ENCODE measurements at places on chromosomes 5 and 9.

- DNase-seq, result no peak
Observed at GRCh38 chr9:128304136-128304970, 17.9 kb downstream of the TRUB2 start.

DNA sequence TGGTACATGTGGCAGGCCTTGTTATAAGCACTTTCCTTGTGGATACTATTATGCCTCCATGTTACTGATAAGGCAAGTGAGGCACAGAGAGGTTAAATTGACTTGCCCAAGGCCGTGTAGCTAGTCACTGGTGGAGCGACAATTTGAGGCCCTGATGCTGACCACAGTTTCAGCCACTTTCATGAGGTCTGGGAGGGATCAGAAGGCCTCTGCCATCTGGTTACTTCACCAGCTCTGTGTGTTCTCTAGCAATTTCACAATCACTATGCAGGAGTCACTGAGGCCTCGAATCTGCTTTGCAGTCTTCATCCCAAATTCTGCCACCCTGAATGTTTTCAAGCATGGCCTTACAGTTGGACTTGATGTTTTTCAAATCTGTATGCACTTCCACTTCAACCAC, 9.1 kb downstream of the LRRC70 start:
- DNase-seq, result no peak

- DNase-seq, result no peak
Observed at GRCh38 chr9:79215821-79216220, 355.9 kb upstream of the TLE4 start.

DNA sequence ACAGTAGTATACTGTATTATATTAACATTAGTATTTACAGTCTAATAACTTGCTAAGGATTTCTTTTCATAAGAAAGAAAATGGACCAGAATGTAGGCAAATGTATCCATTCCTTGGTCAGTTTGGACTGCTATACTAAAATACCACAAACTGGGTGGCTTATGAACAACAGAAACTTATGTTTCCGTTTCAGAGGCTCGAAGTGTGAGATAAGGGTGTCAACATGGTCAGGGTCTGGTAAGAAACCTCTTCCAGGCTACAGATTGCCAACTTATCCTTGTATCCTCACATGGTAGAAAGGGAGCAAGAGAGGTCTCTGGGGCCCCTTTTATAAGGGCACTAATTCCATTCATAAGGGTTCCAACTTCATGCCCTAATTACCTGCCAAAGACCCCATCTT, 9.2 kb upstream of the ESM1 start:
- DNase-seq, result no peak
